ENCODE measurements at places on chromosomes 16 and 17.

DNA sequence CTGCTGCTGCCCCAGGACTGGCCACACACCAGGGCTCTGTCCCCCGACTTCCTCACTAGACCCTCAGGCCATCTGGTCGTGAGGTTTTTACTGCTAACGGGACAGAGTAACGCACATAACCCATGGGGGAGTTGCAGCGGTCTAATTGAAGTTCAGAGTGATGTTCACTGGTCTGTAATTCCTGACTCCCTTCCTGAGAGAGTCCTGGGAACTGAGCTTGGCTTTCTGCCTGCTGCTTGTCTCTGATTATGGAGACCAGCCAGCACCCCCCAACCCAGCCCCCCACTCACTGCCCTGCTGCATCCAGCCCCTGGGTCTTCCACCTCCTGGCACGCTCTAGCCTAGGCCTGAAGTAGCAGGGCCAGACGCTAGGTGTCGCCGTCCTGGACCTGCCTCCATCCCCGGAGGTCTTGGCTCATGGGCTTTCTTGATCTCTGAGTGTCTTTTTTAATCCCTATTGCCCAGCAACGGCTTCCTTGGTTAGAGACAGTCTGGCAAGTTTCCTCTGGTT lies 192.9 kb downstream of the CCDC182 start:
- DNase-seq = no peak

DNA sequence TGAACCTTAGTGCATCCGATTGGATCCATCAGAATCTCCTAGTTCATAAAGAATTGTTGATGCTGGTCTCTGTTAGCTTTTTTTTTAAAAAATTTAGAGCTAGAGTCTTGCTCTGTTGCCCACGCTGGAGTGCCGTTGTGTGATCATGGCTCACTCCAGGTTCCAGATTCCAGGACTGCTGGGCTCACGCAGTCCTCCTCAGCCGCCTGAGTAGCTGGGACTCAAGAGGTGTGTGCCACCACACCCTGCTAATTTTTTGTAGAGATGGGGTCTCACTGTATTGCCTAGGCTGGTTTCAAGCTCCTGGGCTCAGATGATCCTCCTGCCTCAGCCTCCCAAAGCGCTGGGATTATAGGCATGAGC lies 8.0 kb downstream of the TCF25 start:
- no peak for DNase-seq

DNA sequence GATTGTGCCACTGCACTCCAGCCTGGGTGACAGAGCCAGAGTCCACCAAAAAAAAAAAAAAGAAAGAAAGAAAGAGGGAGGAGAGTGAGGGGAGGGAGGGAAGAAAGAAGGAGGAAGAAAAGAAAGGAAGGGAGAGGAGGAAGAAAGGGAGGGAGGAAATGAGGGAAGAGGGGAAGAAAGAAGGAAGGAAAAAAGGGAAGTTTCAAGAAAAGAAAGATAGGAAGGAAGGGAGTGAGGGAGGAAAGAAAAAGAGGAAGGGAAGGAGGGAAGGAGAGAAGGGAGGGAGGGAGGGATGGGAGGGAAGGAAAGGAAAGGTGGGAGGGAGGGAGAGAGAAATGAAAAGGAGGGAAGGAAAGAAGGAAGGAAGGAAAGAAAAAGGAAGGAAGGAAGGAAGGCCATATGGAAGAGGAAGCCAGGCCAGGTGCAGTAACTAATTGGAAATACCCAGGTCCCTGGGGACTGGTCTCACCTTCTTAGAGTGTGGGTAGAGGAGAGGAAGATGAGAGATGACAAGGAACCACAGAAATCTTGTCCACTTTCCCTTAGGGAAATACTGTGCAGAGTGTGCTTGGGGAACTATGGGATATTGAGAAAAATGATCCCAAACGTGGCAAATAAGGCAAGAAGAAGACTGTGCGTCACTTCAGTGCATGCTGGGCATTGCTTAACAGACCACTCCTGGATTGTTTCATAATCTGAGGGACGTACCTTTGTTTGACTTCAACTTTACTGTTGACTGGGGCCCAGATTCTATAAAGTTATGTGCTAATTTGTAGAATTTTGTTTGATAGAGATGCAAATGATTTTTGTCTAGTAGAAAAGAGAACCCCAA lies 15.1 kb upstream of the CSNK2A2 start:
- DNase-seq = no peak

DNA sequence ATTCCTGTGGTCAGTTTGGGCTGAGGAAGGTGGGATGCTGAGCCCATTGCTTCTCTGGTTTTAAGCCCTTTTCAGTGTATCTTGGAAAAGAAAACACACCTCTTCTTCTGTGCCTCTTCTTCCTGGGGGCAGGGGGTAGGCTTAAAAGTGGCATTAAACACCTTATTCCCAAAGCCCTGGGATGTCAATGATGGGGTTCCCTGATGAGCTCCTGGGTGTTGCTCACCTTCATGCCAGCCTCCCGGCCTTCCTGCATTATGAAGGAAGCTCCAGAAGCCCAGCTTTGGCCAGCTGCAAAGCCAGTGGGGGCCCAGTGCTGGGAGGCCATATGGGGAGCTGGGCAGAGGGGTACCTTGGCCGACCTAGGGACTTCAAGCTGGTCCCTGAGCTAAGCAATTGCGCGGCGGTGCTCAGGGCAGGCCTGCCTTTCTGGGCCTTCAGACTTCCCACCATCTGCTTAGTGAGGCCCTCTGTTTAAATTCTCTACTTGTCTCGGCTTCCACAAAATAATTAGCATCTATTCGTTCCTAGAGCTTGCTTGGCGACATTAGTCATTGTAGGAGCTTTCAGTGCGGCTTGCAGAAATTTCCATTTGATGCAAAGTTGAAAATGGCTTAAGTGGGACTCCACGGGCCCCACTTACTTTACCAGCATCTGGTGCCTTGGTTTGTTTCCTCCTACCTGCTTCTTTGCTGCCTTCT lies 121.7 kb upstream of the NLRP1 start:
- no peak for DNase-seq

- DNase-seq = no peak
These were observed 436.4 kb upstream of the DYNLRB2 start for GRCh38 chr16:80104401-80104800.

DNA sequence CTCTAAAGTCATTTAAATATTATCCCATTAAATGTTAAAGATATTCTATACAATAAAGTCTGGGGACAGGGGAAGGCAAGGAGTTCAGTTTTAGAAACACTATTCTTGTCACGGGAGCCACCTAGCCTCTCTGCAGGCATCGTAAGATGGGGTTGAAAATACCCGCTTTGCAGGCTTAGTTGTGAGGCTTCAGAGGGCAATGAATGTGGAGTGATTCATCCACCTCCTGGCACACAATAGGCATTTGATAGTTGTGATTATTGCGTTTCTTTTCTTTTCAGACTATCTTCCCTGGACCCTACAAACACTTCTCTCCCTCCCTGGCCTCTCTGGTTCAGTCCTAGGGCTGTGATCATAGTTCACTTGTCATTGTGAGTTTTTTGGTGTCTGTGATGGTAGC lies 19.6 kb downstream of the GLP2R start:
- DNase-seq = no peak

DNA sequence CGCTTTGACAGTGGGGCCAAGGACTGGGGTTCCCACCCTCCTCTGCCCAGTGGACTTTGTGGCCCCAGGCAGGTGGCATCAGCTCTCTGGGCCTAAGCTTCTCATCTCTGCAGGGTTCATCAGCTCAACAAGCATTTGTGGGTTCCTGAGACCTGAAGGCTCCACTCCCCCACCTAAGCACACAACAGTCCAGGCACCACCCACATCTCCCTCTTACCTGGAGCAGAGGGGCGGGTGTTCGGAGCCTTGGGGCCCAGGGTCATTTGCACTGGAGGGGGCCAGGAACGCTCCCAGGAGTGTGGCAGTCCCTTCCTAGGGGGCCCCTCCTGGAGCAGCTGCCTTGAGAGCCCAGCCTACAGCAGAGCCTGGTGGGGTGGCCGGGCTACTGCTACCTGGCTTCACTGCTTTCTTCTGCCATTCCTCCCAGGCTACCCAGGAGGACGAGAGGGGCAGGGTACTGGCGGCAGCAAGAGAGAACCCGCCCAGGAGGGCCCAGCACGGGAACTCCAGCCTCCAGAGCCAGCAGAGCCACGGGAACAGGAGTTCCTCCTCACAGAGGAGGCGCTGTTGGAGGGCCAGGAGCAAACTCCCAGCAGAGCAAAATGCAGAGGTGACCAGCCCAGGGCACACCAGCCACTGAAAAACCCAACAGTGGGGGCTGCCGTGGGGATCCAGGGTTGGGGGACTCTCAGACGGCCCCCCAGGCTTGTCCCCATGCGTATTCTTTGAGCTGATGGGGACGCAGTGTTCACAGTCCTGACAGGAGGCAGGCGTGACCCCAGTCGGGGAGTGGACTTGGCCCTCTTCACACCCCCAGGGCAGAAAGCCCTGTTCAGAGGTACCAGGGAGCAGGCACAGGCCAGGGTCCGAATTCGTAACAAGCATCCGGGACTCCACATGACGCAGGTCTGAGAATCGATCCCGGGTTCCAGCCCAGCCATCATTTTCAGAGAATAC lies 35.1 kb upstream of the SLC38A10 start:
- DNase-seq = no peak

DNA sequence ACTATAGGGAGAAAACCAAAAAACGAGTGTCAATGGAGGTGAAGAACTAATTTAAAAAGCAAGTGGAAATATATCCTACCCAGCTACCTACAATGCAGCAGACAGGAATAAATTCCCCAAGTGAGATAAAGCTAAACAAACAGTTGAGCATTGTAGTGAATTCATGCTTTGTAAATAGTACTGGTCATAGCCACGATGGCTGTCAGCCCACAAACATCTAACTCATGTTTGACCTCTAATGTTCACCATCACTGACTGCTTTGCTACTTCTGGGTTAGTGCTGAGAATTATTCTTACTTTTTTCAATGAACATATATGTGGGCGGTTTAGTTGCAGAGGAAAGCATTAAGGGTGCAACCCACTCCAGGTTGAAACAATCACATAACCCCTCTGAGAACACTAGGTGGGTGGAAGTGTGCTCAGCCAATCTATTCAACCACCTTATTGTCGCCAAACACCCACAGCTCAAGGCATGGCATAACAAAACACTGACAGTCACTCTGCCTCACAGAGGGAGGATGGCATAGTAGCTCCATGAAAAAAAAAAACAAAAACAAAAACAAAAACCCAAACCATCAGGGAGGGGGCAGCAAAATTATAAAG lies 264.1 kb downstream of the ZFHX3 start:
- no peak for DNase-seq

DNA sequence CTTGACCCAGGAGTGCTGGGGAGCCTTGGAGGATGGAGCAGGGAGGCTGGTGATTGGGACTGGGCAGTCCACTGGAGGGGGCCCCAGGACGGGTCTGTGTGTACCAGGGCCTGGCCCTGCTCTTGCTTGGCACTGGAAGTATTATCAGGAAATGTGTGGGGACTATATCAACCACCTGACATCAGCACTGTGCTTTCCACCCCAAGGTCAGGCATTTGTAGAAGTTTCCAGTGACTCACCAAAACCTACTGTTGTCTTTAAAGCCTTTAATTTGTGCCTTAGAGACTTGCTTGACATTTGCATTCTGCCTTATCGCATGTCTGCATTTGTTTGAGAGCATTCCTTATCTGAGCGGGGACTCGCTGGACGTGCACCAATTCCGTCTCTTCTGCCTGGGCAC lies 323.1 kb downstream of the FOXL1 start:
- DNase-seq = no peak

GRCh38 chr16:57727610-57728009 lies 8.0 kb upstream of the KATNB1 start:
- no peak for DNase-seq

GRCh38 chr16:56258508-56259424 lies 67.5 kb downstream of the GNAO1 start:
- no peak for DNase-seq

- no peak for DNase-seq
These were observed 121.1 kb upstream of the XYLT1 start for GRCh38 chr16:17591655-17592405.

DNA sequence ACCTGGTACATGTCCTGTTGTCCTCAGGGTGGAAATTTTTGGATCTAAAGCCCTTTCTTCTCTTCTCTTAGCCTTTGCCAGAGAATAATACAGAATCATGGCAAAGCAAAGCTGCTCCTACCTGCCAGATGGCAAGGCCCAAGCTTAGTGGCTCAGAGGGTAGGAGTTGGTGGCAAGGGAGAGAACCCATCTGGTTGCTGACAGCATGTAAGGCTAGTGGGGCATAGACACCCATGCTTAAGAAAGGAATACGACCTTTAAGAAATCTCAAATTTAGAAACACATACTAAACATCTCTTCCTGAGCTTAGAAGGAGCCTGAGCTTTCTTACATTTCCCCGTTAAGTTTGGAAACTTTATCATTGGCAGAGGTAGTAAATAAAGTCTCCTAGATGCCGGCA lies 395.0 kb upstream of the SOX9 start:
- no peak for DNase-seq

GRCh38 chr16:27698266-27698665 lies 148.3 kb downstream of the KATNIP start:
- no peak for DNase-seq

All from NCI-H1105 (cell line).